SJSA1 (cell line): ENCODE measurements at places on chromosomes 4 and X. TPM values are rescaled to one million over a fixed set of nuclear protein-coding genes. Genes with fewer than 3 reads are reported as not detected.

- H3K36me3 ChIP-seq, result peaks cover 12% of the 10 kb centered on the region; the same call in 1 of the 2 replicates
- H3K27ac ChIP-seq, result peak overlapping the region; percentile 47
- H3K27me3 ChIP-seq, result no peaks in the 10 kb centered on the region
- peaks cover 42% of the 10 kb centered on the region for H3K4me1 ChIP-seq
Observed at GRCh38 chr4:113758372-113758771, 3.2 kb downstream of the CAMK2D start.

DNA sequence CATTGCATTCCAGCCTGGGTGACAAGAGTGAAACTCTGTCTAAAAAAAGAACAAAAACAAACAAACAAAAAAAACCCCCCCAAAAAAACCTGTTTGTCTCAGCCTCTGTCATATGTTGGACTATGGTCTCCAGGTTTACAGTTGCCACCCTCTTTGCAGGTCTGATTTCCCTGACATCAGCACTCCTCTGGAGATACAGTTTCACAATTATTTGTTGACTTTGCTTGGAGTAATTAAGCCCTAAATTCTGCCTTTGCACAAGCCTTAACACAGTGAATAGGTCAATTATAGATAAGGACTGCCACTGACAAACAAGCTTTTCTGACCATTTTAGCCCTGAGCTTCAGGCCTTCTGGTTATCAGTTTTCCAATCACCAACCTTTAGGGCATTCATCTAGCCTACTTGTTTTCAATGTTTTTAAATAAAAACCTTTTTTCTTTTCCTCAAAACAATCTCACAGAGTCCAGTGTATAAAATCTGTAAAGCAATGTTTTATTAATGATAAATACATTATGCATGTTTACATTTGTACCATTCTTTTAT is 20.4 kb upstream of the MAPK10 start:
- no peak for DNase-seq
- no peaks in the 10 kb centered on the region for H3K36me3 ChIP-seq
- no peak overlapping the region for H3K4me3 ChIP-seq
- H3K27me3 ChIP-seq, result no peaks in the 10 kb centered on the region

SORCS2 gene
- 0.05 TPM in 1 of 2 replicates, not detected in the other for total RNA-seq

MAGEB10 gene
- total RNA-seq, result not detected in 2 replicates

- H3K4me3 ChIP-seq, result no peak overlapping the region
- no peak for DNase-seq
- H3K27me3 ChIP-seq, result no peaks in the 10 kb centered on the region
- peaks cover 6% of the 10 kb centered on the region; the same call in 1 of the 2 replicates for H3K4me1 ChIP-seq
- no peaks in the 10 kb centered on the region for H3K36me3 ChIP-seq
Observed at GRCh38 chr4:140109737-140110136, 44.2 kb downstream of the MAML3 start.

PUDP gene
- 8.2 and 8.7 TPM in 2 replicates for total RNA-seq

GRCh38 chrX:68419975-68420374 is 13.3 kb downstream of the OPHN1 start:
- peaks cover 18% of the 10 kb centered on the region for H3K4me1 ChIP-seq
- H3K27ac ChIP-seq, result no peak overlapping the region
- H3K4me3 ChIP-seq, result no peak overlapping the region
- DNase-seq, result no peak
- no peaks in the 10 kb centered on the region for H3K36me3 ChIP-seq

GRCh38 chrX:136779346-136779781 is 1.4 kb downstream of the ARHGEF6 start:
- peaks cover 19% of the 10 kb centered on the region for H3K4me1 ChIP-seq
- H3K27me3 ChIP-seq, result no peaks in the 10 kb centered on the region
- H3K27ac ChIP-seq, result peak overlapping the region; percentile 35
- H3K4me3 ChIP-seq, result no peak overlapping the region

SSX4B gene
- 0.11 TPM in 1 of 2 replicates, not detected in the other for total RNA-seq

HPSE gene
- 6.0 and 9.6 TPM in 2 replicates for total RNA-seq

- no peaks in the 10 kb centered on the region for H3K36me3 ChIP-seq
- H3K27me3 ChIP-seq, result no peaks in the 10 kb centered on the region
- peaks cover 41% of the 10 kb centered on the region for H3K4me1 ChIP-seq
- no peak for DNase-seq
- no peak overlapping the region for H3K4me3 ChIP-seq
Observed at GRCh38 chrX:10629905-10630304, 9.5 kb upstream of the MID1 start.

CXorf49 gene
- not detected in 2 replicates for total RNA-seq

MAP3K15 gene
- total RNA-seq, result not detected in 2 replicates

GRCh38 chrX:7841084-7841805 is 1.7 kb upstream of the VCX start:
- no peaks in the 10 kb centered on the region for H3K36me3 ChIP-seq
- no peak overlapping the region for H3K27ac ChIP-seq
- no peaks in the 10 kb centered on the region for H3K4me1 ChIP-seq
- H3K4me3 ChIP-seq, result no peak overlapping the region

C4orf50 gene
- total RNA-seq, result not detected in 2 replicates

DNA sequence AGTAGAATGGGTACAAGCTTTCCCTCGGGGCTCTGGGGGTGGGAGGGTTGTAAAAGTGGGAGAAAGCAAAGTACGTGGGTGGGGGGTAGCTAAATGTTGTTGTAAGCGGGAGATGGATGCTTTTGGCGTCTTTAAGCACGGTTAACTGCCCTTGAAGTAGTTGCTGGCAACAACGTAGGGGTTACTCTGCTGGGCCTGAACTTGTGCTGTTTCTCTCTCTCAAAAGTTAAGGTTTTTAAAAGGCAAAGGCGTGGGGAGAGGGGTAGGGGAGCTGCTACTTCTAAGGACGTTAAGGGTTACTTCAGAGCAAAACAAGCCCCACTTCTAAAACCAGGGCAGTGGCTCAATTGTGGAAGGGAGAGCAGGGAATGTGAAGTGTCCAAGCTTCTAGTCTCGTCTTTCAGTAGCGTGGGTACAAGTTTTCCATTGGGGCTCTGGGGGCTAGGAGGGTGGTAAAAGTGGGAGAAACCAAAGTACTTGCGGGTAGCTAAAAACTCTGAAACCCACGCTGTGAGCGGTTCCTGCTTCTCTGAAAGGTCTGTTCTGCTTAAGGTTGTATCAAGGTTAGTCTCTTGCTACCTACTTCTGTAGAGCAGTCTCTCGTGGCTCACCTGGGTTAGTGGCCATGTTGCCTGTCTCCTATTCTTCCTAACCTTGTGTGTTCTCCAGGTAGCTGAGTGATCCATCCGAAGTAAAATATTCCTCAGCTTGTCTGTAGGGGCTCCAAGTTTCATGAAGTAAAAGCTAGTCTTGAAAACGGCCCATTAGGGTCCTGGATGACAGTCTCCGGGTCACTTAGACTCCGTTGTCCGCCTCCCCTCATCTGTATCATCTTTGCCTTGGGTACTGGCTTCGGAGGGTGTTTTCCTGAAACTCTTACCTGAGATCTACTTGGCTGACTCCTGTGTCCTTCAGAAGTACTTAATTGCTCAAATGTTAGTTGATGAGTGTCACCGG is 1.7 kb upstream of the WDR1 start:
- H3K36me3 ChIP-seq, result peaks cover 29% of the 10 kb centered on the region
- no peak overlapping the region for H3K4me3 ChIP-seq
- no peak for DNase-seq
- H3K27ac ChIP-seq, result no peak overlapping the region
- H3K4me1 ChIP-seq, result peaks cover 23% of the 10 kb centered on the region

DNA sequence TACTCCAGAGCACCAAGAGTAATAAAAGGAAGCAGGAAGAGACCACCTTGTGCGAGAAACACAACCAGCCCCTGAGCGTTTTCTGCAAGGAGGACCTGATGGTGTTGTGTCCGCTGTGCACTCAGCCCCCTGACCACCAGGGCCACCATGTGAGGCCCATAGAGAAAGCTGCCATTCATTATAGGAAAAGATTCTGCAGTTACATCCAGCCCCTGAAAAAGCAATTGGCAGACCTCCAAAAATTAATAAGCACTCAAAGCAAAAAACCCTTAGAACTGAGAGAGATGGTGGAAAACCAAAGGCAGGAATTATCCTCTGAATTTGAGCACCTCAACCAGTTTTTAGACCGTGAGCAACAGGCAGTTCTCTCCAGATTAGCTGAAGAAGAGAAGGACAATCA is 5.7 kb downstream of the TRIM75 start:
- H3K36me3 ChIP-seq, result no peaks in the 10 kb centered on the region
- no peaks in the 10 kb centered on the region for H3K27me3 ChIP-seq
- no peaks in the 10 kb centered on the region for H3K4me1 ChIP-seq
- DNase-seq, result no peak
- H3K4me3 ChIP-seq, result no peak overlapping the region

DNA sequence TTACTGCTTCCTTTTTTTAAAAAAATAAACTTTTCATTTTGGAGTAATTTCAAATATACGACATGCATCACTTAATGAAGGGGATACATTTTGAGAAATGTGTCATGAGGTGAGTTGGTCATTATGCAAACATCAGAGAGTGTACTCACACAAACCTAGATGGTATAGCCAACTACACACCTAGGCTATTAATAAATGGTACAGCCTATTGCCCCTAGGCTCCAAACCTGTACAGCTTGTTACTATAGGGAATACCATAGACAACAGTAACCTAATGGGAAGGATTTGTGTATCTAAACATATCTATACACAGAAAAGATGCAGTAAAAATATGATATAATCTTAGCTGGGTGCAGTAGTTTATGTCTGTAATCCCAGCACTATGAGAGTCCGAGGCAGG is 29.1 kb downstream of the SETD7 start:
- H3K27me3 ChIP-seq, result no peaks in the 10 kb centered on the region
- H3K4me1 ChIP-seq, result no peaks in the 10 kb centered on the region
- peaks cover 22% of the 10 kb centered on the region for H3K36me3 ChIP-seq
- DNase-seq, result no peak
- H3K4me3 ChIP-seq, result no peak overlapping the region

DNA sequence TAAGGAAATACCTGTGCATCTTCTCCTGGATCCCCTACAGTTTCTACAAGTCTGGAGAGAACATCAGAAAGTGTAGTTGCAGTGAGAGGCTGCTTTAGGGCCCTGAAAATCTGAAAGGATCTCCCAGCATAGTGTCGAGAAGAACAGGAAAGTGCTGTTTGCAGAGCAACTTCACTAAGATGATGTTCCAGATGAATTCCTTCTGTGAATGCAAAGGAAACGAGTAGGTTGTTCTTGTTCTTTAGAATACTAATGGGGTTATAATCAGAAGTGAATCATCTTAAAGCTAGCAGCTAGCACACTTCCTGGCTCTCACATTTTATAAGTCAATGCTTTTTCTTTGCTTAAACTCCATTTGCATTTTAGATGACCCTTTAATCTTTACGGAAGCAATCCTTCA is 53.7 kb downstream of the ZAR1 start:
- H3K36me3 ChIP-seq, result peaks cover 26% of the 10 kb centered on the region
- no peaks in the 10 kb centered on the region for H3K4me1 ChIP-seq
- H3K4me3 ChIP-seq, result no peak overlapping the region
- H3K27me3 ChIP-seq, result no peaks in the 10 kb centered on the region

GRCh38 chrX:97867266-97867665 is 983.6 kb downstream of the RPA4 start:
- no peaks in the 10 kb centered on the region for H3K27me3 ChIP-seq
- no peak overlapping the region for H3K4me3 ChIP-seq
- no peak overlapping the region for H3K27ac ChIP-seq
- no peaks in the 10 kb centered on the region for H3K4me1 ChIP-seq
- no peaks in the 10 kb centered on the region for H3K36me3 ChIP-seq

DNA sequence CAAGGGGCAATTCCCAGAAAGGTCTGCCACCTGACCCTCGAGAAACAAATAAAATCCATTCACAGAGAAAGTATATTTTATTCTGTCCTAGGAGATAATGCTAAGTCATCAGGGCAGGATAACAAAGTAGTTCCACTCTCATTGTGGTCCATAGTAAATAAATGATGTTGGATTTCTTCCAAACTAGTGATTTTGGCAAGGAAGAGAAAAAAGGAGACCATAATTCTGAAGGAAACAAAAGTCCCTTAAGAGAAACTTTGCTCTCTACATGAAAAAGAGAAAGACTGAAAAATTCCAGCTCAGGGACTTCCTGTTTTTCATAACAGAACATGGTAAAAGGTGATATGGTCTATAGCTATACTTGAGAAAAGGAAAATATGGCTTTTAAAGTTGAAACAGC is 71.5 kb upstream of the DDX60 start:
- peaks cover 29% of the 10 kb centered on the region for H3K36me3 ChIP-seq
- H3K4me1 ChIP-seq, result peaks cover 23% of the 10 kb centered on the region
- H3K4me3 ChIP-seq, result no peak overlapping the region
- peak; percentile 17 for DNase-seq
- no peaks in the 10 kb centered on the region for H3K27me3 ChIP-seq
- no peak overlapping the region for H3K27ac ChIP-seq

DNA sequence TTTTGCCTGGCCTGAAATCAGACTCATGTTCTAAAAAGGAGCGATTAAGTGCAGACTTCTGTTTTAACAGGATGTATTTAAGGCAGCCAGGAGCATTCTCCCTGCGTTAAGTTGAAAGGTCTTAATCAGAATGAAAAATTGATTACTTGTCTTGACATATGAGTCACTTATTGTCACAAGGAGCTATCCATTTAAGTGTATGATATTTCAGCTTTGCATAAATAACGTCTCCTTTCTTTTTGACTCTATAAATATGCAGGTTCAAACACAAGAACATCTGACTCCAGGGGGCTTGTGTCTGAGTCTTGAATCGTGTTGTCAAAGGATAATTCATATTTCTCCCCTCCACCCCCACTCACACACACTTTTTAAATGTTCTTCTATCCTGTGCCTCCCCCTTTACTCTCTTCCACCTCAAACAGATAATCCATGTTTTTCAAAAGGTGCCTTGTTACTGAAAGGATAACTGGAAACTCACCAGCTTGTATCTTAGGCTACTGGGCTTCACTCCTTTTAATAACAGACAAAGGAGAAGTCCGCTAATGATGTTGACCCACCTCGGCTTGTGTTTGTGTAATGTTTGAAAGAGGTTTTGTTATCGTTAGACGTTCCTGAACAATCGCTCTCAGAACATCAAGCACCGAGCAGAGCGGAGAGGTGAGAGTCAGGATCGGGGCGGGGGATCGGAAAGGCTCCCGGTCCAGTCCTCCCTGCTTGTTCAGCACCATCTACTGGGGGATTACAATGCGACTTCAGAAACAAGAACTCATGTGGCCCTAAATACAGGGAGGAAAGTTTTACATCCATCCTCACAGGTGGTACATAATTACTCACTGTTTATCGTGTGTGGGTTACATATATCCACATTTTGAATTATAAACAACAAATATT is 107.5 kb upstream of the RPL34 start:
- H3K4me1 ChIP-seq, result peaks cover 8% of the 10 kb centered on the region
- H3K27me3 ChIP-seq, result no peaks in the 10 kb centered on the region
- no peak overlapping the region for H3K27ac ChIP-seq
